ENCODE measurements at places on chromosomes 11 and 22.

- no peak for DNase-seq
Observed at GRCh38 chr11:57586711-57587245, 10.7 kb upstream of the SERPING1 start.

- DNase-seq, result no peak
Observed at GRCh38 chr11:86152006-86152862, 83.3 kb upstream of the PICALM start.

DNA sequence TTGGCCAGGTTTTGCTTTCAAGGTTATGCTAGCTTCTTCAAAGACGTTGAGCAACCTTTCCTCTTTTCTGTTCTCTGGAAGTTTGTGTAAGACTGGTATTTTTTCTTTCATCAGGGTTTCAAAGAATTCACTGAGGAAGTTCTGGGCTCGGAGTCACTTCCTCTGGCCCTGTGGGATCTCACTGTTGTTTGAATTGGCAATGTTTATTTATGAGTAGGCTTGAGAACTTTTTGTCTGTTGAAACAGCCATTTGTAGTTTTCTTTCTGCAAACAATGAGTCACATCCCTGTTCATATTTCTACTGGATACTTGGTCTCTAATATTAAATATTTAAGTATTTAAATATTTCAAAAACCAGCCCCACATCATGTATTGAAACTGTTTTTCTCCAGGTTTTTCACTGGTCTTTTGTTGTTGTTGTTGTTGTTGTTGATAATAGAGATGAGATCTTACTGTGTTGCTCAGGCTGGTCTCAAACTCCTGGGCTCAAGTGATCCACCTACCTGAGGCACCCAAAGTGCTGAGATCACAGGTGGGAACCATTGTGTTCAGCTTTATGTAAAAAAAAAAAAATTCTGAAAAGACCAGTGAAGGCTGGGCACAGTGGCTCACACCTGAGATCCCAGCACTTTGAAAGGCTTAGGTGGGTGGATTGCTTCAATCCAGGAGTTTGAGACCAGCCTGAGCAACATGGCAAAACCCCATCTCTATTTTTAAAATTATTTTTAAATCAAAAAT, 26.9 kb downstream of the SUSD2 start:
- no peak for DNase-seq

DNA sequence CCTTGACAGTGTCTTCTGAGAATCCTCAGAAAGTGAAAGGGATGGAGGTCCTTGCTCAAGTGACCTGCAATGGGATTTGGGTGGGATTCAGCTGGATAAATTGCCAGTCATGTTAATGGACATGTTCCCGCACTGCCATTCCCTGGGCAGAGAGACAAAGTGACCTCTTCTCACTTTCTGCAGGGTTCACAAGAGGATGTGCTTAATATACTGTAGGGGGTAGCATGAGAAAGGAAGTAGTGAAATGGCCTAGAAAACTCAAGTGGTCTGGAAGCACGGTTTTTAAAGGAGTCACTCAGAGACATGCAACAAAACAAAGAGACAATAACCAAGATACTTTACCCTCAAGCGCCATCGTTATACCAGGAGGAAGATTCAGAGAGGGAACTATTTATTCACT, 70.2 kb downstream of the NELL1 start:
- DNase-seq, result no peak

DNA sequence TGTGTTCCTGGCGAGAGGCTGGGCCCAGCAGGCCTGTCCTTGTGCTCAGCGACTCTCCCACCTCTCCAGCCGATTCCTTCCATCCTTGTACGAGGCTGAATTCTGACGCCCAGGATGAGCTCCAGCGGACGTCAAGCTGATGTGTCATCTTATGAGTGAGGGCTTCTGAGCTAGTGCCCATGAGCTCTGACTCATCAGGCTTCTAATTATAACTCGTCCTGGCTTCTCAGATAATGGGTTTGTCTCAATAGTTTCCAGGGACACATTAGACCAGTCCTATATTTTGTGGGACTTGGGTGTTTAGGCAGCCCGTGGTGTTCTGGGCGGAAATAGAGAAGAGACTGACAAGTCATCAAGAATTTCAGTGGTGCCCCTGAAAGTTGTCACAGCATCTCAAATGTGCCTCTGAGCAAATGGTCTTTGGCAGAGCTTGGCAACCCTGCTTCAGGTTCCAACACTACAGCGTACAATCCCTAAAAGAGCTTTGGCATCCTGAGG, 108.2 kb upstream of the CD44 start:
- DNase-seq, result no peak

- no peak for DNase-seq
Observed at GRCh38 chr11:2651826-2652271, 47.9 kb downstream of the KCNQ1OT1 start.

GRCh38 chr22:38490915-38491314, 15.2 kb downstream of the DDX17 start:
- DNase-seq, result no peak

- DNase-seq, result no peak
Observed at GRCh38 chr11:132751516-132752250, 780.6 kb downstream of the OPCML start.

GRCh38 chr11:117426297-117426685, 98.6 kb downstream of the CEP164 start:
- DNase-seq, result no peak

- no peak for DNase-seq
Observed at GRCh38 chr22:17569971-17570511, 6.7 kb downstream of the SLC25A18 start.

- DNase-seq, result peak; percentile 35
Observed at GRCh38 chr22:44363013-44363979, 50.5 kb upstream of the SHISAL1 start.

GRCh38 chr11:120170741-120171261, 32.9 kb upstream of the TRIM29 start:
- no peak for DNase-seq

- no peak for DNase-seq
Observed at GRCh38 chr11:12808519-12808918, 134.3 kb downstream of the TEAD1 start.

DNA sequence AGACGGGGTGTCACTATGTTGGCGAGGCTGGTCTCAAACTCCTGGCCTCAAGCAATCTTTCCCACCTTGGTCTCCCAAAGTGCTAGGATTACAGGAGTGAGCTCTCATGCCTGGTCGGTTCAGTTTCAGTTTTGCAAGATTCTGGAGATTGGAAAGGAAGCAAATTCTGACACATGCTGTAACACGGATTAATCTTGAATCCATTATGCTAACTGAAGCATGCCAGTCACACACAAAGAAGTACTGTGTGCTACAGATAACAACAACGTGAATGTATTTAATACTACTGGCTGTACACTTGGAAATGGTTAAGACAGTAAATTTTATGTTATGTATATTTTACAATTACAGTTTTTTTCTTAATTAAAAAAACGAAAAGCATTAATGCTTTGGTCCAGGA, 107.6 kb downstream of the MED15 start:
- no peak for DNase-seq

DNA sequence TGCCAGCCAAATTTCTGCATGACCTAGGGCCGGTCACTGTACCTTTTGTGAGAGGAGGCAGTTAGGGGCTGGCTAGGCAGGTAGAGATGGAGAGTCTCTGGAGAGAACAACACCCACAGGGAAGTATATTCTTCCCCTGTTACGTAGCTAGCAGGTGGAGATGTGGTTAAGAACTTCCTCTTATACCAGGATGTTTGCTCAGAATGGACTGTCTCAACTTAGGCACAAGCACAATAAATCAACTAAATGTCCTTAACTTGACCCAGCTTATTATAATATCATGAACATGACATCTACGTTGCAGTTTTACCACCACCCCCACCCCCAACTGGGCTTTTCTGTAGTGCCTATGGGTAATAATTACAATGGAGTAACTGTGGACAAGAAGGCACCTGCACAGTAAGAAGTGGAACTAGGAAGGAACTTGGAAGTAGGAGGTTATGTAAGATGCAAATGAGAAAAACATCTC, 60.7 kb upstream of the MPEG1 start:
- DNase-seq, result no peak

DNA sequence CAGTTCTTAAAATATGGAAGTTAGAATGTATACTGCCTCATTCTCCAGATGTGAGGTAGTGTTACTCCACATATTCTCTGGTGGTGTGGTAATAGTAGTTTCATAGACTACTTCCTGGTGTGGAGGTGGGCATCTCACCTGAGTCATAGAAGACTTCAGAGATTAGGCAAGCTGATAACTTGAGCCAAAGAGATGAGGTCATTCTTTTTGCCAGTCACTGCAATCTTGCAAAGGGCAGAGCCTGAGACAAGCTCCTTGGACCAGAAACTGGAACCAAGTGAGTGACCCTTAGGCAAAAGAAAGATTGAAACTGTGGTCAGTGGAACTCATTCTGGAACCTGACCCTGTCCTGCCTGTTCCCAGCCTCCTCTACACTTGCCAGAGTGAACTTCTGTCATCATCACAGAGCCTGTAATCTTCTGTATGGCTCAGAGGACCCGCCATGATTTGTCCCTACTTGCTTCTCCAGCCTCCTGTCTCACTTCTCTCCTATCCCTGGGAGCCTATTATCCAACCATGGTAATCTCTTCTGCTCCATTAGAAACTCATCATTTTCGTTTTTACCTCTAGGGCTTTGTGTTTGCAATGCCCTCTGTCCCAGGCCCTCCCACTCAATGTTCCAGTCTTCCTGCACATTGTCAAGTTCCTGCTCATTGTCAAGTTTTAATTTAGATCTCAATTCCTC, 10.6 kb upstream of the CCDC83 start:
- DNase-seq, result no peak
